ENCODE measurements at places on chromosomes 3 and 15.
A peak's percentile ranks its signal among the peaks of the same experiment; 100 is the strongest.

GRCh38 chr15:46710401-46710960 lies 1006.8 kb upstream of the SEMA6D start:
- DNase-seq, result no peak

GRCh38 chr3:9311228-9311627 lies 51.6 kb upstream of the THUMPD3 start:
- no peak for DNase-seq

GRCh38 chr3:113218681-113219045 lies 7.3 kb downstream of the BOC start:
- DNase-seq, result no peak

GRCh38 chr3:171632766-171633165 lies 172.6 kb upstream of the TNIK start:
- DNase-seq, result no peak

- DNase-seq, result no peak
These were observed 37.0 kb downstream of the LARS2 start for GRCh38 chr3:45425237-45425933.

DNA sequence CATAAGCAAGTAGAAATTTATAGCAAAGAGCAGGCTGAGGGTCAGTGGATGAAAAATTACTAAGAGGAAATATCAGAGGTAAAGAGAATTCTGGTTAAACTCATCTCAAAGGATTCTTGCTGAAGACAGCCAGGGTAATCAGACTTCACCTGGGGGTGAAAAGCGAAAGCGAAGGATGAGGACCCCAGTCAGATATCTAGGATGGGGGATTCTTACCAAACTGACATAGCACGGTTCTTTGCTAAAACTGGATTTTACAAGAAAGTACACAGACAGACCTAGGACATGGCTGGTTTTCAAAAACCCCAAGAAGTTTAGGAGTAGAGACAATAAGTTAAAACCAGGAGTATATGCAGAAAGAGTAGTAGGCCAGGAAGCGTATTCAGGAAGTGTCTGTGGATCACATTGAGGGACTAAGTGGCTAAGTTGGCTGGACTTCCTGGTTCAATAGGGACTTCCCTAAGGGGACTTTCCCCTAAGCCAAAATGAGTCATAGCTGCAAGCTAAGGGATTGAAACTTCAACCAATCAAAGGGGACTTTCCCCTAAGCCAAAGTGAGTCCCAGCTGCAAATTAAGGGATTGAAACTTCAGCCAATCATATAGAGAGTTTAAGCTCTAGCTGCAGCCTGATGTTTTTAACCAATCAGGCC lies 2.4 kb upstream of the CFAP91 start:
- DNase-seq, result peak; percentile 36

All from HL-60 (cell line).